ENCODE measurements at places on chromosomes 3 and 15.
A peak's percentile ranks its signal among the peaks of the same experiment; 100 is the strongest.

DNA sequence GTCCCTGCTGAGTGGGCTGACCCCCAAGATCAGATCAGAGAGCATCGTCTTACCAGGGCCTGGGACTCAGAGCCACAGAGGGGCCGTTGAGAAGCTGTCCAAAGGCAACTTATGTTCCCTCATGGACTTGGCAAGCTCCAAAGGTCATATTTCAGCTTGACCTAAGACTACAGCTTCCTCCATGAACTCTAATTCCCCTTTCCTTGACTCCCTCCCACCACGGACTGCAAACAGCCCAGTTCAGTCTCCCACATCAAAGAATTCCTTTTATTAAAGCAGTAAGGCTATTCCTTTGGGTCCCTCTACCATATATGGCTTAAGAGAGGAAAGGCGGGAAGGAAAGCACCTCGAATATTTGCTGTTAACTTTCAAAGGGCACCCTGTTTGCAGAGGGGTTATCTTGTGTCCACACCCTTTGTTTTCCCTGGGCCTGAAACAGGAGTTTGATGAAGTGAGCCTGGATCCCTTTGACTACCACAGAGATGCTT, 146.1 kb upstream of the THBS1 start:
- DNase-seq, result no peak

GRCh38 chr3:170098753-170099152, 61.0 kb downstream of the GPR160 start:
- no peak for DNase-seq

DNA sequence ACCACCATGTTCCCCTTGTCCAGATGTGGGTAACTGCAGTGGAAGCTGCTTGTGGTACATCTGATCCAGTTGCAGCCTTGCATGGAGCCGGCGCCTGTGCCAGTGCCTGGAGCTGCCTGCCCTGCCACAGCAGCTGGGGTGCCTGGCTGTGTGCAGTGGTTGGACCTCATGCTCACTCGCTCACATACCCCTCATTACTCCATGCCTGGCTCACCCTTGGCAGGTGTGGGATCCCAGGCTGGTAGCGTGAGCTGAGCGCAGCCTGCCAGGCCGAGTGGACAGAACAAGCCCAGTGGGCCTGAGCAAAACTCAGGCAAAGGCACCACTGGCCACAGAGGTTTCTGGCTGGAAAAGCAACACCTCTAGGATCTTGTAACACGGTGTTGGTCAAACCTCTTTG, 35.7 kb downstream of the ROPN1B start:
- DNase-seq, result no peak

- DNase-seq, result peak; percentile 54
Measured at GRCh38 chr3:11560746-11561145, 83.0 kb downstream of the VGLL4 start.

GRCh38 chr15:99212406-99212805, 37.0 kb downstream of the TTC23 start:
- no peak for DNase-seq

GRCh38 chr3:190618330-190619030, 104.6 kb downstream of the IL1RAP start:
- DNase-seq, result no peak

- no peak for DNase-seq
Measured at GRCh38 chr15:67307889-67308597, 53.5 kb downstream of the IQCH start.

DNA sequence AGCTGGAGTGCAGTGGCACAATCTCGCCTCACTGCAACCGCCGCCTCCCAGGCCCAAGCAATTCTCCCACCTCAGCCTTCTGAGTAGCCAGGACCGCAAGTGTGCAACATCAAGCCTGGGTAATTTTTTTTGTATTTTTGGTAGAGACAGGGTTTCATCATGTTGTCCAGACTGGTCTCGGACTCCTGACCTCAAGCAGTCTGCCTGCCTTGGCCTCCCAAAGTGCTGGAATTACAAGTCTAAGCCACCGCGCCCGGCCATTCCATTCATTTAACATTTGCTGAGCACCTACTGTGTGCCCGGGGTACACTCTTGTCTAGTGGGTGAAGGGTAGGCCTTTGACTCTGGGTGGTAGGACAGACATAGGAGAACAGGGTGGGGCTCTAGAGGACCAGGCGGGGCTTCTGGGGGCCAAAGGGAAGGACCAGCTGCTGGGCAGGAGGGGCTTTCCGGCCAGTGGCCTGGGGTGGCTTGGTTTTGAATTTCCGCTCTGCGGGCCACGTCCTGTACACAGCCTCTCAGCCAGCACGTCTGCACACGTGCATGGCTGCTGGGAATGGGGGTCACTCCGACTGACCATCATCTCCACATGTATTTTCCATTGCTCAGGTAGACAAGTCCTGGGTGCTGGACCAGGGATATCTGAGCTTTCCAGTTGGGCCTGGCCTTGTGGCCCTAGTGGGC, 2.4 kb downstream of the SLC38A3 start:
- no peak for DNase-seq

DNA sequence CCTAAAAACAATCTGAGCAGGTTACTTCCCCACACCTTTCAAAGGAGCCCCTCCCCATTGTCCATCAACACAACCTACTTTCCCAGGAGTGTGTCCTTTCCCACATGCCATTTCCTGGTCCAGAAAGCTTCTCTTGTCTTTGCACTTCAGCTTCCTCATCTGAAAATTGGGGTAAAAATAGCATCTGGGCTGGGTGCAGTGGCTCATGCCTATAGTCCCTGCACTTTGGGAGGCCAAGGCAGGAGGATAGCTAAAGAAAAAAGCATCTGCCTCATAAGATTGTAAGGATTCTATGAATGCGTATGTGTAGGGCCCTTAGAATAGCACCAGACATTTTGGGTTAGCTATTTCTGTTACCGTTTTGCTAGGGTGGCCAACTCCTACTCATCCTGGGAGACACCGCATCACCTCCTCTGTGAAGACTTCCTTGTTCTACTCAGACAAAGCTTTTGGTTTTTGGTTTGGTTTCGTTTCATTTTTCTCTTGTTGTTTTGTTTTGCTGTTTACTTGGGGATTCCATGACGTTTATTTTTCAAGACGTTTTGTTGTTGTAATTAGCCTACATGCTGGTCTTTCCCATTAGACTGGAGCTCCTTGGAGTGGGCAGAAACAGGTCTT, 224.4 kb upstream of the TLE3 start:
- DNase-seq, result no peak

GRCh38 chr3:177726807-177727206, 529.5 kb upstream of the TBL1XR1 start:
- DNase-seq, result no peak

GRCh38 chr3:186746008-186746407, 28.8 kb downstream of the KNG1 start:
- peak; percentile 34 for DNase-seq

DNA sequence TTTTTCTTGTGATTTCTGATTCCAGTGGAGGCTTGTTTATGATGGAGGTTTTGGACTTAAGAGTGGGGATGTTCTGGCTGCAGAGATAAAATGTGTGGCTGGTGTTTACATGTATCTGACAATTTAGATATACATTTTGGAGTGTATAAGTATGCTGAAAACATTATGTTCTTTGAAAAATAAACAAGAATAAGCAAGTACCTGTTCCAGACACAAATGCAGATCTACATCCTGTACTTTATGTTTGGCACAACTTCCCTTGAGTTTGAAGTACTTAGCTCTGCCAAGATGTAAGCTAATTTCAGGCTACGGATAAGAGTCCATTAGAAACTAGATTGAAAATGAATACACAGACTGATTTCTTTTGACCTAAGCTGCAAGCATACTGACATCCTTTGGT, 277.2 kb downstream of the CHST2 start:
- no peak for DNase-seq

- DNase-seq, result no peak
Measured at GRCh38 chr3:22887664-22888291, 315.3 kb upstream of the UBE2E2 start.

GRCh38 chr3:36700537-36701248, 63.7 kb downstream of the DCLK3 start:
- DNase-seq, result no peak

Data from tibial artery (tissue), 4 donors.